ENCODE measurements at places on chromosomes 11 and 22. TPM values are rescaled to one million over a fixed set of nuclear protein-coding genes. Genes with fewer than 3 reads are reported as not detected.

DNA sequence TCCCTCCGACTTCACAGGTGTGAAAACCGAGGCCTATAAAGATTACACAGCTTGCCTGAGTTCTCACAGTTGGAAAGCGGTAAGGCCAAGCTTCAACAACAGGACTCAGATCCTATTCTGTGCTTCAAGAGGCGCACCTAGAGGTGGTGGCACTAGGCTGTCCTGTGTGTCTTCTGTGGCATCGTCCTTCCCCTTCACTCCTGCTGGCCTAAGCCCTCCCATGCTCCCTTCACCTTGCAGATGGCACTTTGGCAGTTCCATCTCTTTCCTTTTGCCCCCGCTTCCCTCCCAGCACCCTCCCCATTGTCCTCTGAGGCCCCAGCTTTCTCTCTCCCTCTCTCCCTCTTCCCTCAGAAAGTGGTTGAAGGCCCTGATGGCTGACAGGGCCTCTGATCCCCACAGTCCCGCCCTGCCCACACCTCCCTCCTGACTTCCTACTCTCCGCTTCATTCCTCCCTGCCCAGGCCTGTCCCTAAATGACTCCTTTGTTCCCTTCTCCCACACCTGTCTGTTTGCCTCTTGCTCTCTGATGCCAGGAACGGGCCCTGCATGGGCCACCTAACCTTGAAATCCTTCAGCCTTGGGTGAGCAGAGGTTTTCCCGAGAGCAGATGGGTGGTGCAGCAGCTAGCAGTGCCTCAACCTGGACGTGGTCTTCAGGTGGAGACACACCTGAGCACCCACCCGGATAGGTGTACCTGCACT is 5.8 kb downstream of the TRIM29 start:
- no peaks in the 10 kb centered on the region for H3K27me3 ChIP-seq
- no peaks in the 10 kb centered on the region for H3K36me3 ChIP-seq
- no peak overlapping the region for H3K4me3 ChIP-seq
- DNase-seq: no peak
- no peak overlapping the region for H3K27ac ChIP-seq

Gene ZBTB16
- 101 TPM for total RNA-seq

Gene KRTAP5-1
- total RNA-seq: not detected

- H3K27me3 ChIP-seq: no peaks in the 10 kb centered on the region
- no peaks in the 10 kb centered on the region for H3K4me1 ChIP-seq
- no peaks in the 10 kb centered on the region for H3K36me3 ChIP-seq
- peak overlapping the region; percentile 24 for H3K4me3 ChIP-seq
Observed at GRCh38 chr11:469684-470560, 19.8 kb downstream of the PTDSS2 start.

DNA sequence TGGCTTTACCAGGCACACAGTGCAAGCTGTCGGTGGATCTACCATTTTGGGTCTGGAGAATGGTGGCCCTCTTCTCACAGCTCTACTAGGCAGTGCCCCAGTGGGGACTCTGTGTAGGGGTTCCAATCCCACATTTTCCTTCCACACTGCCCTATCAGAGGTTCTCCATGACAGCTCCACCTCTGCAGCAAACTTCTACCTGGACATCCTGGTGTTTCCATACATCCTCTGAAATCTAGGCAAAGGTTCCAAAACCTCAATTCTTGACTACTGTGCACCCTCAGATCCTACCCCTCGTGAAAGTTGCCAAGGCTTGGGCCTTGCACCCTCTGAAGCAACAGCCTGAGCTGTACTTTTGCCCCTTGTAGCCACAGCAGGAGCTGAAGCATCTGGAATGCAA is 108.1 kb downstream of the SOX6 start:
- DNase-seq: no peak
- H3K36me3 ChIP-seq: no peaks in the 10 kb centered on the region
- H3K4me3 ChIP-seq: no peak overlapping the region
- H3K27me3 ChIP-seq: no peaks in the 10 kb centered on the region
- no peak overlapping the region for H3K27ac ChIP-seq
- H3K4me1 ChIP-seq: no peaks in the 10 kb centered on the region

DNA sequence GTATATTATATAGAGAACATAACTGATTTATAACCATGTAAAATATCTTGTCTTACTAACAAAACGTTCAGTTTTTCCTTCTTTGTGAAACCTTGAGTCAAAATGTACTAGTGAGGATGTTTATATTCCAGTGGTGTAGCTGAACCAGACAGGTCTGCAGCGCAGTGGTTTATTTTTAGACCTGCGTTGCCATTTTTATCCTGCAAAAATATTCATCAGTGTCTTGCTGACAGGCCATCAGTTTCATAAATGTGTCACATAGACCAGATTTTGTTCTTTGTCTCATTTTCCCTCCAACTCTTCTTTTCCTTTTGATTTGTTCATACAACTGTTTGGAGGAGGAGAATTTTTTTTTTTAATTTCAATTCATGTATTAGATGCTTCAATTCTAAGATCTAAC is 43.1 kb downstream of the HSD17B12 start:
- no peaks in the 10 kb centered on the region for H3K27me3 ChIP-seq
- H3K4me1 ChIP-seq: no peaks in the 10 kb centered on the region
- no peak overlapping the region for H3K27ac ChIP-seq
- no peak for DNase-seq
- no peak overlapping the region for H3K4me3 ChIP-seq

DNA sequence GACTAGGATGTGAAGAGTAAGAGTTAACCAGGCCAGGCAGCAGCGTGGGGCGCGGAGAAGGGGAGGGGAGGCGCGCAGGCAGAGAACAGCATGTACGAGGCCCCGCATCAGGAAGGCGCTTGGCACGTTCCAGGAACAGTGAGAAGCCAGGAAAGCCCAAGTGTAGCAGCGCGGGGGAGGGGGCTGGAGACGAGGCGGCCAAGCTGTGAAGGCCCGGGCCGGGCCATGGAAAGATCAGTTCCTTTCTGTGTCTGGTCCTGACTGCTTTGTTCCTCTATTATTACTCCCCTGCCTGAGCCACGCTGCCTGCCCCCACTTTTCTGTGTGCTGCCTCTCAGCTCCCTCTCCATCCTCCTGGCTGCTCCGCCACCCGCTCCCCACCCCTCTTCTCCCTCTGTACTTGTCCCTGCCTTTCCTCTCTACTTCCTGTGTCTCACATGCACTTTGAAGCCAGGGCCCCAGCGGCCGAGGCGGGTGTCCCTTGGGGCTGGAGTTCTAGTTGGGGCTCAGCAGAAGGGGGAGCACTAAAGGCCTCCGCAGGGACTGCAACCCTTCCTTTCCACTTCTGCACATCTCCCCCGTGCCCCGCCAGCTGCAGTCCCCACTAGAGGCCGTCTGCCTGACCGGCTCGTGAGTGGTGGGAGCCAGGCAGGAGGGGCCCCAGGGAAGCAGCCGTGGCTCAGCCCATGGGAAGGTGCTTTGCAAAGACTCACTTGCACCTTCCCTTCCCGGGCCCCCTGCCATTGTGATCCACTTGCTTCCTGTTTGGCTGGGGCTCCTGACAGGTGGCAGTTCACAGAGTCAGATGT is 63.7 kb downstream of the PRDM11 start:
- H3K36me3 ChIP-seq: peaks cover 20% of the 10 kb centered on the region
- no peaks in the 10 kb centered on the region for H3K4me1 ChIP-seq
- peak overlapping the region; percentile 84 for H3K27ac ChIP-seq
- H3K27me3 ChIP-seq: no peaks in the 10 kb centered on the region

GRCh38 chr11:74671520-74672196 is 59.6 kb downstream of the CHRDL2 start:
- H3K27ac ChIP-seq: peak overlapping the region; percentile 75
- no peaks in the 10 kb centered on the region for H3K36me3 ChIP-seq
- no peak overlapping the region for H3K4me3 ChIP-seq
- DNase-seq: no peak
- no peaks in the 10 kb centered on the region for H3K27me3 ChIP-seq
- H3K4me1 ChIP-seq: no peaks in the 10 kb centered on the region

Gene TUB
- total RNA-seq: 22.9 TPM

GRCh38 chr22:30773919-30774318 is 79.2 kb downstream of the OSBP2 start:
- H3K36me3 ChIP-seq: no peaks in the 10 kb centered on the region
- H3K27ac ChIP-seq: no peak overlapping the region
- DNase-seq: no peak
- H3K27me3 ChIP-seq: no peaks in the 10 kb centered on the region
- no peaks in the 10 kb centered on the region for H3K4me1 ChIP-seq

DNA sequence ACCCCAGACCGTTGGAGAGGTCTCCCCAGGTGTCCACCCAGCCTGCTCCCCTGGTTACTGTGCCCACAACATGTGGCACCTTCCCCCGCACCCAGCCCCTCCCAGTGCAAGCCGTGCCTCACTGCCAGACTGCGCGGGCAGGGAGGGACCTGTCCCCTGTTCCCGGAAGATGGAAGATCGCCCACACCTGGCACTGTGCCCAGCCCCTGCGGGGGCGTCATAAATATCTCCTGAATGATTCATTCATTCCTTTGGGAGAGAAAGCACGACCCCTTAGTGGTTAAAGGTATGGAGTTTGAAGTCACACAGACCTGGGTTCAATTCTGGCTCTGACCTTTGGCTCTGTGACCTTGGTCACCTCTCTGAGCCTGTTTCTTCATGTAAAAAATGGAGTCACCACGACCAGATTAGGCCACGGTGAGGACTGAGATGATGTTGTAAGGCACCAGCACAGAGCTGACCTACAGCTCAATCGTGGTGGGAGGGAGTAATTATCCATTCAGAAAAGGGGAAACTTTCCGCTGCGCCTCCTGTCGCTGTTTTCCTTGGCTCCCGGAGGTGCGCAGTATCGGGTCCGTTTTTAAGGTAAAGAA is 497 bp upstream of the SYT12 start:
- H3K27me3 ChIP-seq: no peaks in the 10 kb centered on the region
- no peak for DNase-seq
- no peaks in the 10 kb centered on the region for H3K36me3 ChIP-seq
- H3K4me3 ChIP-seq: peak overlapping the region; percentile 18

Gene INS
- total RNA-seq: not detected

GRCh38 chr11:91795139-91795887 is 429.3 kb upstream of the FAT3 start:
- no peak for DNase-seq
- no peaks in the 10 kb centered on the region for H3K4me1 ChIP-seq
- H3K36me3 ChIP-seq: no peaks in the 10 kb centered on the region
- H3K27me3 ChIP-seq: no peaks in the 10 kb centered on the region

Gene FREY1
- total RNA-seq: 0.82 TPM

DNA sequence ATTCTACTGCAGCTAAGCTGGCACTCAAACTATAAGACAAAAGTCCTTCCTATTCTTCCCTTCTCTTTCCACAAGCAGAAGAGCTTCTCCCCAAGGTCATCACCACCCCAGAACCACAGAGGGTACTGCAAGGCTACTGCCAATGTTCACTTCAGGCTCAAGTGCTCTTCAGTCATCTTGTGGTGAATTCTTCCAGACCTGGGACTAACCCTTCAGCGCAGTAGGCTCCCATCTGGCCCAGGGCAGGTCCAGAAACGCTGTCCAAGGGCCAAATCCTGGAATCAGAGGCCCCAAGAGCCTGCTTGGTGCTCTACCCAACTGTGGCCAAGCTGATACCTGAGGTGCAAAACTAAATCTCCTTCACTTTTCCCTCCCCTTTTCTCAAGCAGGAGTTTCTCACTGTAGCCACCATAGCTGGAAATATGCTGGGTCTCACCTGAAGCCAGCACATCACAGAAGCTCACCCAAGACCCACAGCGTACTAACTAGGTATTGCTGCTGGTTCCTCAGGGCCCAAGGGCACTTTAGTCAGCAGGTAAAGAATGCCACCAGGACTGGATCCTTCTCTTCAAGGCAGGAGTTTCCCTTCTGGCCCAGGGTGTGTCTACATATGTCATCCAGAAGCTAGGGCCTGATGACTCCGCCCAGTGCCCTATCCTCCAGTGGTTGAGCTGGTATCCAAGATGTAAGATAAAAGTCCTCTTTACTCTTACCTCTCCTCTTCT is 27.8 kb downstream of the FCHSD2 start:
- H3K27me3 ChIP-seq: no peaks in the 10 kb centered on the region
- no peaks in the 10 kb centered on the region for H3K4me1 ChIP-seq
- DNase-seq: no peak
- H3K36me3 ChIP-seq: peaks cover 10% of the 10 kb centered on the region
- H3K4me3 ChIP-seq: no peak overlapping the region

GRCh38 chr11:76287227-76287626 is 80.9 kb upstream of the WNT11 start:
- no peak for DNase-seq
- no peaks in the 10 kb centered on the region for H3K27me3 ChIP-seq
- H3K4me3 ChIP-seq: no peak overlapping the region
- no peaks in the 10 kb centered on the region for H3K4me1 ChIP-seq
- H3K36me3 ChIP-seq: no peaks in the 10 kb centered on the region
- no peak overlapping the region for H3K27ac ChIP-seq

GRCh38 chr22:29031227-29032011 is 30.2 kb downstream of the C22orf31 start:
- no peaks in the 10 kb centered on the region for H3K27me3 ChIP-seq
- H3K4me3 ChIP-seq: no peak overlapping the region
- H3K4me1 ChIP-seq: no peaks in the 10 kb centered on the region
- H3K27ac ChIP-seq: peak overlapping the region; percentile 78
- no peaks in the 10 kb centered on the region for H3K36me3 ChIP-seq

GRCh38 chr11:24705474-24705873 is 208.6 kb downstream of the LUZP2 start:
- no peak overlapping the region for H3K27ac ChIP-seq
- DNase-seq: no peak
- no peak overlapping the region for H3K4me3 ChIP-seq
- H3K4me1 ChIP-seq: no peaks in the 10 kb centered on the region
- H3K36me3 ChIP-seq: no peaks in the 10 kb centered on the region
- no peaks in the 10 kb centered on the region for H3K27me3 ChIP-seq

GRCh38 chr11:94806419-94806818 is 38.3 kb downstream of the AMOTL1 start:
- DNase-seq: no peak
- H3K36me3 ChIP-seq: peaks cover 7% of the 10 kb centered on the region
- no peaks in the 10 kb centered on the region for H3K27me3 ChIP-seq
- no peak overlapping the region for H3K4me3 ChIP-seq

Gene DENND6B
- 0.85 TPM for total RNA-seq

- no peaks in the 10 kb centered on the region for H3K36me3 ChIP-seq
- no peaks in the 10 kb centered on the region for H3K4me1 ChIP-seq
- no peak for DNase-seq
- peaks cover 15% of the 10 kb centered on the region for H3K27me3 ChIP-seq
- H3K4me3 ChIP-seq: no peak within 1 kb of the TSS
Observed at GRCh38 chr11:69818603-69819441, at the start of gene FGF3. Gene FGF3, minus strand, starts transcription at chr11:69819416. Its CDS starts 483 bp downstream, at chr11:69818933.

DNA sequence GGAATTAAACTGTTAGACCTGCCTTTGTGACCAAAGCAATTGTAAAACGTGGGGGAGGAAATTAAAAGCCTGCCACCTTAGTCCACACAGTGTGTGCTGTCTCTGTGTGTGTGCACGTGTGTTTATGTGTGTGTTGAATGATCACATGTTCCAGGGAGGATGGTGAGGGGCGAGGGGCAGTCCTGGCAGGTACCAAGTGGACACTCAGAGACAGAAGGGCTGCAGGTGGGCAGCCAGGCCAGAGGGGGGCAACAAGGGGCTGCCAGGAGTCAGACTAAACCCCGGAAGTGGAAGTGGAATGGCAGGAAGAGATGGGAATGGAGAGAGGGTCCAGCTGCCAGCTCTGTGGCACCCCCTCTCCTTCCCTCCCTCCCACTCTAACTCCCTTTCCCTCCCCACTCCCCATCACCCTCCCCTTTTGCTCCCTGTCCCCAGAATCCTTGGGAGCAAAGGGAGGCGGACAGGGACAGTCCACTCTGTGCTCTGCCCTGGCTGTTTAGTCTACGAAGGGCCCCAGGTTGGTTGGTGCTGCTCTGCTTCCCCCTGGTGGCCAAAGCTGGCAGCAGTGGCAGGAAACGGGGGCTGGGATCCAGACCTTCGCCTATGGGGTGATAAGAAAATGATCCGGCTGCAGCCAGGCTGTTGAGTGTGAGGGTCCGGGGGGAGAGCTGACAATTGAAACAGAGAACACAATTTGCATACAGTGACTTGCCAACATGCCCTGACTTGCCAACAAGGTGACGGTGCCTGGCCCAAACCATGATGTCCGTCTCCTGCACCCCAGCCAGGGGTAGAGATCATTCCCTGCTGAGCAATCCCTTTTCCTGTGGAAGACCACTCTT is 24.4 kb downstream of the P2RY2 start:
- H3K36me3 ChIP-seq: no peaks in the 10 kb centered on the region
- H3K4me1 ChIP-seq: no peaks in the 10 kb centered on the region
- H3K27me3 ChIP-seq: no peaks in the 10 kb centered on the region
- peak overlapping the region; percentile 43 for H3K27ac ChIP-seq
